ENCODE measurements at places on chromosomes 7 and 10. TPM values are rescaled to one million over a fixed set of nuclear protein-coding genes. Genes with fewer than 3 reads are reported as not detected.
A peak's percentile ranks its signal among the peaks of the same experiment; 100 is the strongest.

ECHDC3 gene
- 12.2 TPM for total RNA-seq

PPP1R17 gene
- total RNA-seq, result not detected

CASTOR2 gene
- total RNA-seq, result 4.9 TPM

DNA sequence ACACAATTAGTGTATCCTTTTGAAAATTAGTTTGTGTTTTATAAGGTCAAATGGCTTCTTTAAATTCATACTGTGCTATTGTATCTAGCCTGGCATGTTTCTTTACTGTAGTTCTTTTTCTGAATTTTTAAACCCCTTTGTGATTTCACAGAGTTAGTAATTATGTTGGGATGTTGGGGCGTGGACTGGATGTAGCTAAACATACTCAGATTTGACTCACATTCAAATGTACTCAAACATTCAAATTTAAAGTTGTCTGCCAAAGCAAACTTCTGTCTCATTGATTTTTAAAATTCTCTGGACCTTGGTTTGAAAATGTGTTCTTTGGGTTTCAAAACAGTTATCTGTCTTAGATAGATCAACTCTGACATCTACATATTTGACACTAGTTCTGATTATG is 7.2 kb upstream of the NRP1 start:
- no peak overlapping the region for H3K27ac ChIP-seq
- no peaks in the 10 kb centered on the region for H3K27me3 ChIP-seq
- H3K4me1 ChIP-seq, result no peaks in the 10 kb centered on the region
- H3K4me3 ChIP-seq, result no peak overlapping the region

DNA sequence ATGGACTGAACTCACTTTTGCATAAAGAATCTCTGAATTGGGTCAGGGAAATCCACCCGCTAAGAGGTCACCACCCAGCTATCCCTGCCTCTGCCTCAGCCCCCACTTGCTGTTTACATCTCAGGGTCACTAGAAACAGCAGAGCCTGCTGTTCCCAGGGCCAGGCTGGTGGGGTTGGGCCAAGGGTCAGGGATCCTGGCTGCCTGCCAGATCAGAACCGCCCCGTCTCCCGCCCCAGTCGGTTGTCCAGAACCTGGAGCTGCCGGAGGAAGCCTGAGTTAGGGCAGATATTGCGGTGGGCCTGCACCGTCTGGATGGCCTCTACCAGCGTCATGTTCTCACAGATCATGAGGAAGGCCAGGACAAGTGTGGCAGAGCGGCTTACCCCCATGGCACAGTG is 17.0 kb upstream of the SAMD8 start:
- no peak for DNase-seq
- H3K27ac ChIP-seq, result no peak overlapping the region
- no peaks in the 10 kb centered on the region for H3K4me1 ChIP-seq
- no peaks in the 10 kb centered on the region for H3K36me3 ChIP-seq
- H3K4me3 ChIP-seq, result no peak overlapping the region
- H3K27me3 ChIP-seq, result no peaks in the 10 kb centered on the region

- no peaks in the 10 kb centered on the region for H3K4me1 ChIP-seq
- H3K4me3 ChIP-seq, result no peak overlapping the region
- no peak for DNase-seq
- H3K27me3 ChIP-seq, result no peaks in the 10 kb centered on the region
- H3K27ac ChIP-seq, result no peak overlapping the region
- H3K36me3 ChIP-seq, result no peaks in the 10 kb centered on the region
These were observed 280.7 kb upstream of the MAGI2 start for GRCh38 chr7:79734181-79734580.

CNPY1 gene
- not detected for total RNA-seq

- no peaks in the 10 kb centered on the region for H3K36me3 ChIP-seq
- no peaks in the 10 kb centered on the region for H3K27me3 ChIP-seq
- H3K4me3 ChIP-seq, result no peak overlapping the region
- H3K4me1 ChIP-seq, result no peaks in the 10 kb centered on the region
These were observed 48.7 kb downstream of the IMMP2L start for GRCh38 chr7:111513566-111513965.

- no peaks in the 10 kb centered on the region for H3K27me3 ChIP-seq
- no peak overlapping the region for H3K4me3 ChIP-seq
These were observed 172.6 kb upstream of the KLF14 start for GRCh38 chr7:130906575-130906974.

DNA sequence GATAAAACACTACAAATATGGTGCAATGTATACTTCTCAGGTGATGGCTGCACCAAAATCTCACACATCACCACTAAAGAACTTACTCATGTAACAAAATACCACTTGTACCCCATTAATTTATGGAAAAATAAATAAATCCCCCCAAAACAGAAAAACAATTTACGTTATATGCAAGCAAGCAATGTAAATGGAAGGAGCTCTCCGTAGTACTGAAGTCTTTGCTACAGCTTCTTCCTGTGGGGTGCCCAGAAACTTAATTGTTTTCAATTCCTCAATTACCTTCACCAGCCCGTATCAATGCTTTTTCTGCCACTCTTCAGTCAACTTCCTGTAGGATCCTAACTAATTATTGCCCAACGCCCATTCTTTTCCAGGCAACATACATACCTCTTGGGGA is 138.1 kb downstream of the RELN start:
- H3K4me1 ChIP-seq, result no peaks in the 10 kb centered on the region
- no peaks in the 10 kb centered on the region for H3K27me3 ChIP-seq
- no peaks in the 10 kb centered on the region for H3K36me3 ChIP-seq

GPR15LG gene
- not detected for total RNA-seq

IFIT3 gene
- 1.9 TPM for total RNA-seq

POU6F2 gene
- not detected for total RNA-seq

- no peaks in the 10 kb centered on the region for H3K27me3 ChIP-seq
- H3K4me1 ChIP-seq, result no peaks in the 10 kb centered on the region
- no peak overlapping the region for H3K4me3 ChIP-seq
- no peak for DNase-seq
- no peaks in the 10 kb centered on the region for H3K36me3 ChIP-seq
These were observed 8.2 kb downstream of the MAT1A start for GRCh38 chr10:80281292-80281691.

GRCh38 chr10:48480397-48481374 is 124.2 kb downstream of the ARHGAP22 start:
- H3K36me3 ChIP-seq, result no peaks in the 10 kb centered on the region
- H3K4me3 ChIP-seq, result no peak overlapping the region
- no peaks in the 10 kb centered on the region for H3K4me1 ChIP-seq
- H3K27me3 ChIP-seq, result no peaks in the 10 kb centered on the region
- DNase-seq, result no peak

DNA sequence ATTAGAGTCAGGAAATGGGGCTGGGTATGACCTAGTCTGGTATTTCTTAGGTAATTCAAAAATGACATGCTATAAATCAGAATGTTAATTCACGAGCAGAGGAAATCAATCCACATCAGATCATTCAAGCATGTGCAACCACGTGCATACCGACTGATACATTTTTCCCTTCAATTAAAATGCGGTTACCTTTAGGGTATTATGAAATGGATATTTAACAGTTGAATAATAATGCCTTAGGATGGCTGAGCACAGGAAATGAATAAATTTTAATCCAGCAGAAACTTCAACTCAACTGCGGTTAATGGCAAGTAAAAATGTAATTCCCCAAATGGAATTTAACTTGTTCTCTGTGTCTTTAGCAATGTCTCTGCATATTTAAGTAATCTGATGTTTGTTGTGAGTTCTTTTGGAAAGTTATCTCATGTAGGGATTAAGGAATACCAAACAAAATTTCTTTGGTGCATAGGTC is 9.2 kb downstream of the CPA2 start:
- H3K4me3 ChIP-seq, result no peak overlapping the region
- no peaks in the 10 kb centered on the region for H3K36me3 ChIP-seq
- no peak overlapping the region for H3K27ac ChIP-seq
- no peaks in the 10 kb centered on the region for H3K27me3 ChIP-seq

DNA sequence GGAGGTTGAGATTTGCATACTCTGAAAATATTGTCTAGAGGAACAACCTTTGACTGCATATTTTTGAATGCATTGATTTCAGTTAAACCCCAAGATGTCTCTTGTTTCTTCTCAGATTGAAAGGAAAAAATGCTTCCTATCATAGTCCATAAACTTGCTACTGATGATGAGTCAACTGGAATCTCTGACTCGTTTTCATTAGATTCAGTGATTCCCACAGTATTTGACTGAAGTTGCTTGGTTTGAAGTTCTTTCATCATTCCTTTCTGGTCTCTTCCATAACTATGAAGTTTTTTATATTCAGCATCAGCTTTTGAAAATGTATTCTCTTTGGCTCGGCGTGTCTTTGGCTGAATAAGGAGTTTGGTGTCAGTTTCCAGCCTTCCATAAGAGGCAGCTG is 10.7 kb downstream of the PEX1 start:
- H3K27me3 ChIP-seq, result no peaks in the 10 kb centered on the region
- H3K36me3 ChIP-seq, result peaks cover 30% of the 10 kb centered on the region
- DNase-seq, result no peak
- H3K27ac ChIP-seq, result no peak overlapping the region

CALCR gene
- total RNA-seq, result not detected

- H3K4me3 ChIP-seq, result no peak overlapping the region
- peaks cover 20% of the 10 kb centered on the region for H3K36me3 ChIP-seq
These were observed 55.9 kb downstream of the ZNF467 start for GRCh38 chr7:149717481-149717880.

CALML5 gene
- not detected for total RNA-seq

- H3K27me3 ChIP-seq, result no peaks in the 10 kb centered on the region
- no peaks in the 10 kb centered on the region for H3K4me1 ChIP-seq
- DNase-seq, result no peak
- no peak overlapping the region for H3K4me3 ChIP-seq
These were observed 177.6 kb upstream of the MEOX2 start for GRCh38 chr7:15863951-15864625.

FAM237B gene
- total RNA-seq, result not detected

ZPBP gene
- not detected for total RNA-seq

DNA sequence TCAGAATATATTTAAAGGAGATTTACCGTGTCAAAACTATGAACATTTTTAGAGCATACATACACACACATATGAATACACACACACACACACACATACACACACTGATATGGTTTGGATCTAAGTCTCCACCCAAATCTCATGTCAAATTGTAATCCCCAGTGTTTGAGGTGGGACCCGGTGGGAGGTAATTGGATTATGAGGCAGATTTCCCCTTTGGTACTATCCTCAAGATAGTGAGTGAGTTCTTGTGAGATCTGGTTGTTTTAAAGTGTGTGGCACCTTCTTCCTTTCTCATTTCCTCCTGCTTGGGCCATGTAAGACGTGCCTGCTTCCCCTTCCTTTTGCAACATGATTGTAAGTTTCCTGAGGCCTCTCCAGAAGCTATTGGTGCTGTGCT is 515.0 kb upstream of the ZMIZ1 start:
- H3K27ac ChIP-seq, result no peak overlapping the region
- no peaks in the 10 kb centered on the region for H3K27me3 ChIP-seq
- H3K36me3 ChIP-seq, result no peaks in the 10 kb centered on the region
- no peak for DNase-seq
- peaks cover 18% of the 10 kb centered on the region for H3K4me1 ChIP-seq
- no peak overlapping the region for H3K4me3 ChIP-seq

DNA sequence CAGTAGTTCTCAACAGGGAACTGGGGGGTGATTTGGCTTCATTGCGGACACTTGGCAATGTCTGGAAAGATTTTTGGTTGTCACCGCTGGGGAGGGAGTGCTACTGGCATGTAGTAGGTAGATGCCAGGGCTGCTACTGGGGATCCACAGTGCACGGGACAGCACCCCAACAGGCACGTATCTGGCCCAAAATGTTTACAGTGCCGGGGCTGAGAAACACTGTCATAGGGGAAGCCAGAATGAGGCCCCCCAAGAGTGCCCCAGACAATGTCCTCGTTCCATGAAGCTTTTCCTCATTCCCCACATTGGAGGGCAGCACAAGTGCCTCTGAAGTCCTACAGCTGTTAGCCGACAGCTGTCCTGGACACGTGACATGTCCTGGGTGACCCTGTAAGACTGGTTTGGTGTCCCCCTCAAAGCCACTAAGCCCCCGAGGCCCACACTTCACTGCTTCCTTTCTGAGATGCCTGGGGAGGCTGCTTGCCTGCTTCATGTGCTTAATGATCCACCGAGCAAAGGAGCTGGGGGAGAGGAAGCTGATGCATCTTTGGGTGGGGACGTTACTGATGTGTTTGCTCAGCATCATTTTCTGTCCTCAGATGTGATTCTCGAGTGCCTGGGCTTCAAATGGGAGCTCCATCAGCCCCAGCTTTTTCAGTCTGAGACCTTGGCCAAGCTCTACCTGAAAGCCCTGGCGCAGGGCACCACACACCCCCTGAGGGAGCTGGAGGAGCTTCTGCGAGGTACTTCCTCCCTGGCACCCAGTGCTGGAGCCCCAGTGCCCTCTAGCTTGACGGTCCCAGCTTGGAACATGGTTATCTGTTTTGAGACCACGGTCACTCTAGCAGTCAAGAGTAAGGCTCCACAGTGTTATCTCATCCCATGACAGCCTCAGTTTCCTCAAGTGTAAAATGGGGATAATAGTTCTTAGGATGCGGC is 14.7 kb downstream of the BTBD16 start:
- peaks cover 18% of the 10 kb centered on the region for H3K4me1 ChIP-seq
- H3K36me3 ChIP-seq, result no peaks in the 10 kb centered on the region
- DNase-seq, result no peak
- peak overlapping the region; percentile 67 for H3K27ac ChIP-seq

SH2B2 gene
- total RNA-seq, result 4.2 TPM

NME8 gene
- 0.96 TPM for total RNA-seq

PNLIPRP2 gene
- not detected for total RNA-seq

- H3K4me1 ChIP-seq, result no peaks in the 10 kb centered on the region
- no peaks in the 10 kb centered on the region for H3K36me3 ChIP-seq
- DNase-seq, result no peak
These were observed 15.3 kb downstream of the ZFAND4 start for GRCh38 chr10:45657033-45657926.

DNA sequence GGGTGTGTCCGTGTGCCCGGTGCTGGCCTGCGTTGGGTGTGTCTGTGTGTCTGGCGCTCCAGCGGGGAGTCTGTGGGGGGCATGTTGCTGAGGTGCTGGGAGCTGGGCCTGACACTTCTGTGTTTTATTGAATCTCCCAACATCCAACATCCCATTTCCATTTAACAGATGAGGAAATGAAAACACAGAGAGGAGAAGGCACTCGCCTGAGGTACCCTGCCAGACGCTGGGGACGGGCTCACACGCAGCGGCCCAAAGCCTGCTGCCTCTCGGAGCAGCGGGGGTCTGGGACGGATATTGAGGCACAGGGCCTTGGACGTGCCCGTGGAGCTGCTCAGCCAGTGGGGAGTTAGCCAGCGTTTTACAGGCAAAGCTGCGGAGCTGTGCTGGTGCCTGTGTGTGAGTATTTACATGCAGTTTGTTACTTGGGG is 133.9 kb downstream of the DNAJB6 start:
- no peak overlapping the region for H3K27ac ChIP-seq
- no peaks in the 10 kb centered on the region for H3K4me1 ChIP-seq
- DNase-seq, result peak; percentile 42
- H3K36me3 ChIP-seq, result no peaks in the 10 kb centered on the region
- H3K4me3 ChIP-seq, result no peak overlapping the region
